ENCODE measurements at places on chromosomes 7 and 10.
A peak's percentile ranks its signal among the peaks of the same experiment; 100 is the strongest.

GRCh38 chr10:57664815-57665214 lies 602.9 kb downstream of the IPMK start:
- no peak for DNase-seq

GRCh38 chr10:71527135-71527534 lies 130.4 kb downstream of the CDH23 start:
- no peak for DNase-seq

GRCh38 chr7:120743128-120743527 lies 114.8 kb downstream of the TSPAN12 start:
- DNase-seq: no peak

DNA sequence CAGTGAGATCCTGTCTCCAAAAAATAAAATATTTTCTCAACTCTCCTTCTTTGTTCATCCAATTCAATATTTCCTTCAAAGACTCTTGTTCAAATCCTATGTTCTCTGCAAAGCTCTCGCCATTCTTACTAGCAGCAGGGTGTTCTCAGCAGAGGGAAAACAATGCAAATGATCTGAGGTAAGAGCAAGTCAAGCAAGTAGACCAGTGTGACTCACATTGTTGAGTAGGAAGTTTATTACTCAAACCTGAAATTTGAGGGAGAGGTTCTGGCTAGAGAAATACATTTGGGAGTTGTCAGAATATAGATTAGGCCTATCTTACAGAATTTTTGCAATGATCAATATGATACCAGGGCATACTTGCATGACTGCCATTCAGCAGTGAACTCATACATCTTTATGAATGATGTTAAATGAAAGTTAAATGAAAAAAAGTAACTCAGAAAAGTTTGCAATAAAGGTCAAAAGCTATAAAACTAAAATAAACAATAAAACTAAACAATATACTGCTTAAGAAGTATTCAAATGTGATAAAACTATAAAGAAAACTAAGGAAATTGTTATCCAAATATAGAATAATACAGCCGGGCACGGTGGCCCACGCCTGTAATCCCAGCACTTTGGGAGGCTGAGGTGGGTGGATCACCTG lies 5.8 kb downstream of the IDE start:
- peak; percentile 36 for DNase-seq

GRCh38 chr10:19966751-19967150 lies 150.5 kb downstream of the PLXDC2 start:
- DNase-seq: no peak

DNA sequence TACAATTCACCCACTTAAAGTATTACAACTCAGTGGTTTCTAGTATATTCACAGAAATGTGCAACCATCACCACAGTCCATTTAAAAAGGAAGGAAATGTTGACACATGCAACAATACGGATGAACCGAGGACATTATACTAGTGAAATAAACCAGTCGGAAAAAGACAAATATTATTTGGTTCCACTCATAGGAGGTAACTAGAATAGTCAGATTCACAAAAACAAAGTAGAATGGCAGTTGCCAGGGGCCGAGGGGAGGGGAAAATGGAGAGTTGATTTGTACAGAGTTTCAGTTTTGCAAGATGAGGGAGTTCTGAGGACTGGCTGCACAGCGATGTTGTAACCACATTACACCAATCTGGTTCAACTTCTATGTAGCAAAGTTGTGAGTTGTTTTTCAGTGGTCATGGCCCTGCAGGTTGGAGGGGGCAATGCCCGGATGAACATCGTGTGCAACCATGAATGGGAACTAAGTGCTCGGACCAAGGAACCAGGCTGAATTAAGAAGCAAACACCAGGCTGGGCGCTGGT lies 17.6 kb upstream of the TNPO3 start:
- peak; percentile 98 for DNase-seq

- no peak for DNase-seq
These were observed 5.8 kb downstream of the DBNL start for GRCh38 chr7:44050121-44050914.

GRCh38 chr7:101094791-101095375 lies 9.6 kb downstream of the TRIM56 start:
- peak; percentile 77 for DNase-seq

- no peak for DNase-seq
These were observed 60.7 kb upstream of the AGK start for GRCh38 chr7:141490474-141490873.

GRCh38 chr10:13712837-13713581 lies 126.2 kb downstream of the PRPF18 start:
- peak; percentile 89 for DNase-seq

- peak; percentile 14 for DNase-seq
These were observed 67.0 kb upstream of the PLXNA4 start for GRCh38 chr7:132643302-132643701.

- DNase-seq: peak; percentile 19
These were observed 324.5 kb downstream of the PHF14 start for GRCh38 chr7:11298220-11298619.

DNA sequence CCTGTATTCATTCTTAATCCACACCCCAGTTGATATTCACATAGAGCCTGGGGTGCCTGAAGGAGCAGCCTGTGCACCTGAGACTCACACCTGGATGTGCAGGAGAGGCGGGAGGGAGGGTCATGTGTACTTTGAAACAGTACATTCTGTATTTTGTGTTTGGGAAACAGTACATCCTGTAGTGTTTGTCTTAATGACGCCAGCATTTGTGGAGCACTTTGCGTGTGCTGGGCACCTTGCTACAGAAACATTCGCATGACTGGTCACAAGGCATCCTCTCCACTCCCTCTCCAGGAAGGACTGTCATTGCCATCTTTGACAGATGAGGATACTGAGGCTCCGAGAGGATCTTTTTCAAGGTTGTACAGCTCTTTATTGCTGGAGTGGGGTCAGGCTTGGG lies 132.1 kb downstream of the TACC2 start:
- no peak for DNase-seq

DNA sequence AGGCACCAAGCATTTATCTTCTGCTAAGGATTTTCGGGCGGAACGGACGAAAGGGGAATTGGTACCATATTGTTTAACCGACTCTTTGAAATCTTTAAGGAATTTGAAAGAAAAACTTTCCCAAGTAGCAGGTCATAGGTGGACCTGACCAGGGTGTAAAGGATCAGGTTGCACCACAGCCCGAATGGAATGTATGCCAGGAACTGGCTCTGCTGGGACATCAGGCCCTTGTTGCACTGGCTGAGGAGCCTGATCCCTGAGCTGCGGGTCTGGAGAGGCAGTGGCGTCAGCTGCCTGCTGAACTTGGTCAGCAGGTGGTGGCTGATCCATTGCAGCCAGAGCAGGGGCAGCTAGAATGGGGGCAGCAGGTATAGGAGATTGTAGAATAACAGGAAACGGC lies 41.4 kb upstream of the AKR1C2 start:
- DNase-seq: no peak

GRCh38 chr10:23780331-23780730 lies 341.5 kb downstream of the OTUD1 start:
- DNase-seq: peak; percentile 53

GRCh38 chr10:110141185-110141584 lies 66.2 kb upstream of the MXI1 start:
- peak; percentile 97 for DNase-seq

- peak; percentile 89 for DNase-seq
These were observed 608 bp downstream of the HHEX start for GRCh38 chr10:92690211-92690914.

DNA sequence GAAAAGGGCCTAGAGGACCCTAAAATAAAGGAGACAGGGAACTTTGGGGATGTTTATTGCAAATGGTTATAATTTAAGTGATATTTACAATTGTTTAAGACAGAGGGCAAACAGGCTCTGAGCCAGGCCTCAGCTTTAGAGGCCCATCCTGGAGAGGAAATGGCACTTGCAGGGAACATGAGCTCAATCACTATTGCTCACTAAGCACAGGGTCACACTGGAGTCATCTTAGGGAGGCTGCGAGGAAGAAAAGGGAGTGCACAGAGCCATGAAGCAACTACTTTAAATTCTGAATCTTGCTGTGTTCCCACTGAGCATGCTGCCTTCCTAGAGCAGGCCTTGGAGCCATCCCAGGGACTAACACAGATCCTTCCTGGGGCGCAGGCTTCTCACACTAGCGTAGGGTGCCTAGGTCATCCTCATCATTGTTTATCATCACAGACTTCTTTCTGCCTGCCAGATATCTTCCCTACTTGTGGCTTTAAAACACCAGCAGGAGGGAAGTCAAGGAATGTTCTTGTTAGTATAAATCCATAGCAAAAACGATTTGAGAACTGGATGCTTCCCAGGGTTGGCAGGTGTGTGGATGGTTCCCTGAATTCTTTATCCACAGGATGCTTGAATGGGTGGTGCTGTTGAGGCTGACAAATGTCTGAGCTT lies 12.7 kb upstream of the DNAJB12 start:
- DNase-seq: no peak

DNA sequence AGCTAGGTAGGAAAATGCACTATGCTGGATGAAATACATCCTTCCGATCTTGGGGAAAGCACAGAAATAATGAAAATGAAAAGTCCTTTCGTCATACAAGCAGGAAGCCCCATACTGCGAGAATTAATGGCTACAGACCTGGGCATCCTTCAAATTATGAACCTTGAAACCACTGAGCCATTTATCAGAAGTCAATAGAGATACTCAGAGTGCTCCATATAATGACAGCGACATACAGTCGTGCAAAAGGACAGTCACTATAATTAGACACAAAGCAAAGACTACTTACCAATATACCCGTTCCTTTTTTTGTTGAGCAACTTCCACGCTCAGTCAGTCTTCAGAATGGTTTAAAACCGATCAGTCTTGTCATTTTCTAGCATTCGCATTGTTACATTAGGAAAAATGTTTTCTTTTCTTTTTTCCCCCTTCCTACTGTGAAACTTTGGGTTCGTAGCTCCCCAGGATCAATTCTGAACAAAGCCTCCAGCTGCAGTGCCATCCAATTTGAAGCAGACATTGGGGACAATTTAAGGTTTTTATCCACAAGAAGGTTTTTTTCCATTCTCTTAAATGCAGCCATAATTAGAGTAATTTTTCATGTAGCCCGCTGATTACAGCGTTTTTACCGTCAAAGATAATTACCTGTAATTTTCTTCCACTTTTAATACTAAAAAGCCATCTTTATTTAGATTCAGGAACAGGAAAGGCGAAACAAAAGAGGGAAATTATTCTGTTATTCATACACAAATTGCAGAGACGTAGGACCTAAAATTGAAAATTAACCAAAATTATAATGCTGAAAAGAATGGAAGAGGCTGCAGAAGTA lies 6.4 kb downstream of the DLX6 start:
- no peak for DNase-seq

- no peak for DNase-seq
These were observed 312.1 kb downstream of the PRKG1 start for GRCh38 chr10:51386248-51386885.

- no peak for DNase-seq
These were observed 72.9 kb upstream of the ARMC3 start for GRCh38 chr10:22854935-22855421.

DNA sequence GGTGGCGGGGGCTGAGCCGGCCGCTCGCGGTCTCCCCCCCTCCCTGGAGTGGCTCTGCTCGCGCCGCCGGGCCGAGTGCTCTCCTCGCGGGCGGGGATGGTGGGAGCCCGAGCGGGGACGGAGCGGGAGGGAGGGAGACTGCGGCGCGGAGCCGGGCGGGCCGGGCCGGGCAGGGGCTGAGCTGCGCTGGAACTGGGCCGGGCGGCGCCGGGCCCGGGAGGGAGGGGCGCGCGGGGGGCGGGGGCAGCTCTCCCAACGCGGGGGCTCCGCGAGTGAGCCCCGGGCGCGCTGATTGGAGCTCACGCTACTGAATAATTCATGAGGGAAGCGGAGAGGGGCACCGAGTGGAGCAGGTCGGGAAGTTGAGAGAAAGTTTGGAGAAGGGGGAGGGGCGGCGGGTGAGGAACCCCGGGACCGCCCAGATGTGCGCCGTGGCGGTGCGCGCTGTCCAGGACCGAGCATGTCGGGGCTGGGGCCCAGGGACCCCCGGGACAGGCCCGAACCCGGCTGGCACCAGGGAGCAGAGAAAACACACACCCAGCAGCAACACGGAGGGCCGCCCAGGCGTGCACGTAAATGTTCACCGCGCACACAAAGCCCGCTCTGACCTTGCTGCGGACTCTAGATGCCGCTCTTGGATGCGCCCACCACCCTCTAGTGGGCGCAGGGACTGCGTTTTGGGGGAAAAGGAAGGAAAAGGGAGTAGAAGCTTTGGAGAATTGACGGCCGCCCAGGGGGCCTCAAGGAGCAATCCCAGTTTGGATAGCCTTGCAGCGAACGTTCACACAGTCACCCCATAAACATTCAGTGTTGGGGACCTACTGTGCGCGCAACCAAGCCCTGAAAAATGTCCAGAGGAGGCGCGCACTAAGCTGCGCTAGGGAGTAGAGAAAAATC lies at the start of gene EPHB4:
Gene EPHB4 (minus strand): TSS at position 194 of the 897 bp plus-strand sequence. CDS start 493 bp downstream, outside the sequence.
- DNase-seq: peak; percentile 81

DNA sequence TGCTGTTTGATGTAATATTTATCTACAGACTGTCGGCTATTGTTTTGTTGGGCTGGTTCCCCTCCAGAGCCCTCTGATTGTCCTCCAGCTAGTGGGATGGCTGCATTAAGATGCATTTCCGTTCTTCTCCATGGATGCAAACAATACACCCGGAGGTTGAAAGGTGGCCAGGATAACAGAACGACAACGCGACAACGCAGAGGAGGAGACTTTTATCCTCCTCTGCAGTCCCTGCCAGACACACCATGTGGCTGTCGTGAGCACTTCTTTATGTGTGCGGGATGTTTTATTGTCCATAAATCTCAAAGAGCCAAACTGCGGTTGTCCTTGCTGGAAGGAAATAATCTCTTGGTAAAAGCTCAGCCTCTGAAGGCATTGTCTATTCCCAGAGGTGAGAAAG lies 39.1 kb upstream of the TCERG1L start:
- no peak for DNase-seq

- DNase-seq: no peak
These were observed 38.2 kb downstream of the SLC29A4 start for GRCh38 chr7:5320802-5321396.

- DNase-seq: no peak
These were observed 252.9 kb downstream of the DNAJB6 start for GRCh38 chr7:157589680-157590079.

DNA sequence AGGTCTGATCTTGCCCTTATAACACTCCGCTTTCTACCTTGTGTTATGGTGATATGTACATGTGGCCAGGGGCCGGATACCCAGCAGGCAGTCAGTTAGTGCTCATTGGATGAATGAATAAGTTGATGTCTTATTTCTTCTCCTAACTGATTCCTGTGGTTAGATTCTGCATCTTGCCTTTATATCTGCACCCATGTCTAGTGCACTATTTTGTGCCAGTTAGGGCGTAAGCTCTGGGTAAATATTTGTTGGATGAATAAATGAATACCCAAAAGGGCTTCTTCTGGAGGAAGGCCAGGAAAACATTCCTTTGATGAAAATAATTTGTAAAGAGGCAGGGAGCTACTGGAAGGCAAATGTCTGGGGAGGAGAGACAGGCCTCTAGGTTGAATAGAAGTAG lies 148.2 kb downstream of the CHN2 start:
- DNase-seq: no peak

- no peak for DNase-seq
These were observed 112.8 kb upstream of the PDCD4 start for GRCh38 chr10:110758898-110759297.

DNA sequence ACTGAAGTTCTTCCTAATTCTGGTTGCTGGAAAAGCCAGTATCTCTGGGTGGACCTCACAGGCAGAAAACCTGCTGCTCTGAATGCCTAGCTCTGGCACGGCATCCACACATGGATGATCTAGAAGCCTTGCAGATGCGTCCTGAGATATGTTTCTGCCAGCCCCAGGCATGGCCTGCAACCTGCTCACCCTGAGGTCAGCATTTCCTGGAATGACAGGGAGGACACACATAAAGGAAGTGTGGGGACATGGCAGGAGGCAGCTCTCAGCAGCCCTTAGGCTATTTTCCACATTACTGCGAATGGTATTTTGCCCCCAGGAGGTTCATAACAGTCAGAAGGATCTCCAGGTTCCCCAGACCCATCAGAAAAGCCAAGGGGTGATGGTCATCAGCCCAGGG lies 23.2 kb downstream of the PLXNA4 start:
- no peak for DNase-seq
